ENCODE measurements at places on chromosomes 1 and 21.

- no peak for DNase-seq
Measured at GRCh38 chr1:82614090-82614489, 813.4 kb downstream of the ADGRL2 start.

- DNase-seq, result no peak
Measured at GRCh38 chr21:45293220-45293725, 5.6 kb upstream of the POFUT2 start.

- DNase-seq, result no peak
Measured at GRCh38 chr1:69485616-69486015, 82.1 kb upstream of the LRRC7 start.

DNA sequence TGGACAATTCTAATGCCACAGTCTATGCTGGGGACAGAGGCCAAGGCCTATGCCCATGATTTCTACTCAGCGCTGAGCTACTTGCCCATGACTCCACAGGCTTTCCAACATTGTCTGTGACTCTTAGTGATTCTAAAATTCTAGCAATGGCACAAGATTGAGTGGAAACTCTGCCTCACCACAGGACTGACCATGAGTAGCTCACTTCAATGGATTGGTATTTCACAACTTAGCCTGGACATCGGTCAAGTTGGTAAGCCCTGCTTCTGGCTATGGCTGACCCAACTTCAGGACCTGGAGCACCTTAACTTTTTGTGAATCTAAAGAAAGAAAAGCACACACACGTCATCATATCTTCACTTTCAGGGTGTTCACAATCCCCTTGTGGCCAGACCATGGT, 255.1 kb downstream of the SDCCAG8 start:
- DNase-seq, result no peak

GRCh38 chr1:64743954-64744491, 852 bp upstream of the RAVER2 start:
- DNase-seq, result no peak

DNA sequence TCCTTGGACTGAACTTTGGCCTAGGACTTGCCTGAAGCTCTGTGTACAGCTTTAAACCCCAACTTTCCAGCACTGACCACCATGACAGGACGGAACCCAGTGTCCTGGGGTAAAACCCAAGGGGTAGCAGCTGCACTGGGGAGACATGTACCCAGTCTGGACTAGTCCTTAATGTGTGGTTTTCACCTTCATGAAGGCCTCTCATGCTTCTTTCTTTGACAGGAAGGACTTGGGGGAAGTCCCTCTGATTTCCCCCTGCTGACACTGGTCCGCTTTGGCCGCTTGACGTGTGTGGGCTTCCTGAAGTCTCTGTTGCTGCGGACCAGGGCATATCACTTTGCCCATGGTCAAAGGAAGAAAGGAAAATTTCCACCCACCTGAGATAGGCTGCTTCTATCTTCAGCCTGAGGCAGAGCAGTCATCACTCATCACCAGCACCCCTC, 66.3 kb upstream of the PRDX6 start:
- DNase-seq, result no peak

DNA sequence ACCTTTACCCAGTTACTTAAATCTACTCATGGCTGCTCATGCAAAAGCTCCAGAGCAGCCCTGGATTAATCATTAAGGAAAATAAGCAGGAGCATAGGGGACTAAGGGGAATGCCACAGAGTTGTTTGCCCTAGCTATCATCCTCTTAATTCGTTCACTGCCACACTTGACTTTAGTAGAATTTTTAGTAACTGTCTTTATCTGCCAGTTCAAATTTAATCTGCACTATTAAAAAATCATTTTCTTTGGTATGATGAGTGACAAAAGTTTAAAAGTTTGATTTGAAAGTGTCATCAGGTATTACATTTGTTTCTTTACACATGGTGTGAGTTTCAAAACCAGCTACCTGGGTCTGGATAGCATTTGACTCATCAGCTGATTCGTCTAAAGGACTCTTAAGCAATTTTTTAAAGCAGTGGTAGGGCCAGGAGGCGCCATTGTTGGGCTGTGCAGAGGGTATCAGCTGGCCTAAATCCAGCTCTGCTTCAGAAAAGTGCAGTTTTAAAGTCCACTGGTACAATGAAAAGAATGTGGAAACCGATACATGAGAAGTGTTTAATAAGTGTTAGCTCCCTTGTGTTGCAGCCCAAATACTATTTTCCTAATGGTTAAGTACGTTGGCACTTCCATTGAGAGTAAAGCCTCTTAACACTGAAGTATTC, 69.9 kb upstream of the DR1 start:
- DNase-seq, result no peak

GRCh38 chr1:36807262-36807661, 227.1 kb downstream of the GRIK3 start:
- DNase-seq, result no peak

GRCh38 chr21:40054403-40054802, 187.2 kb downstream of the PCP4 start:
- no peak for DNase-seq

DNA sequence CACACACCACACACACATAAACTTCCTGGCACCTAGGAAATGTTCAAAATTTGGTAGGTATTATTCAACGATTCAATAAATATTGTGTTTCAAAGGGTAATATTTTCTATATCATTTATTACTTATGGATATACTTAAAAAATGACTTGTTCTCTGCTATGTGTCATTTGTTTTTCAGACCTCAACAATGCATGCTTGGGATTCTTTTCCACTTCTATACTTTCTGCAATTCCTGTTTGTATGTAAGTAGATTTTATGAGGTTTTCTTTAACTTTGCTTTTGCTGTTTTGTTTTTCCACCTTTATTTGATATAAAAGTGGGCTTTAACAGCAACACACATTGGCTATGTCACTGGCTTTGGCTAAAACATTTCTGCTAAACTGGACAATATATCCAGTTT, 3.5 kb downstream of the CEP170 start:
- no peak for DNase-seq

DNA sequence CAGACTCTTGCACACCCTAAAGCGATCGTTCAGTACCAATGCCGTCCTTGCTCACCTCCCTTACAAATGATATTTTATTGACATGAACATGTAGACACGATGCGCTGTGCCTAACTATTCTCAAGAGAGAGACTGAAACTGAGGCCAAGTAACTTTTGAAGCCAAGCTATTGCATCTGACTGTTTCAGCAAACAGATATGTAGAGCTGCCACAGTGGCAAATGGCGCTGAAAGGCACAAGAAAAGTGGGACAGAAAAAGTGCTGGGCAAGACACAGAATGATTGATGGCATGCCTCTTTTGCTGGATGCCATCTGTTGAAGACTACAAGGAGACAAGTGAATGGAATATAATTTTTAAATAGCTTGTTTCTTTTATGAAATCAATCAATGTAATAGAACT, 1157.2 kb upstream of the ADGRL4 start:
- no peak for DNase-seq

DNA sequence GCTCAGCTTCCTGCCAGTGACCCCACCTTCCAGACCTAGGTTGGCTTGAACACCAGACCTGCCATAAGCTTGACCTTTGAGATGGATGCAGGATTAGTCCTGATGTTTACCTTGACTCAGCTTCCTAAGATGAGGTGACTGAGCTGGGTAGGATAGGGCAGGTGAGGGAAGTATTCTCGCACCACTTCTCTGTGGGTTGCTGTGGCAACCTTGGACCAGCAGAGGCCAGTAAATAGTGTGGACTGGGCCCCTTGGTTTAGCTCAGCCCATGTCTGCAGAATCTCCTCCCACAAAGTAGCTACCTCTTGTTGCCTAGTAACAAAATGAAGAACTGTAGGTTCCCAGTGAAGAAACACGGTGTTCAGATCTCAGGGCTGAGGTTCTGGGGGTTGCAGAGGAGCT, 8.4 kb downstream of the RPS6KA1 start:
- DNase-seq, result peak; percentile 21

GRCh38 chr1:7783178-7783711, 846 bp upstream of the PER3 start:
- DNase-seq, result no peak

DNA sequence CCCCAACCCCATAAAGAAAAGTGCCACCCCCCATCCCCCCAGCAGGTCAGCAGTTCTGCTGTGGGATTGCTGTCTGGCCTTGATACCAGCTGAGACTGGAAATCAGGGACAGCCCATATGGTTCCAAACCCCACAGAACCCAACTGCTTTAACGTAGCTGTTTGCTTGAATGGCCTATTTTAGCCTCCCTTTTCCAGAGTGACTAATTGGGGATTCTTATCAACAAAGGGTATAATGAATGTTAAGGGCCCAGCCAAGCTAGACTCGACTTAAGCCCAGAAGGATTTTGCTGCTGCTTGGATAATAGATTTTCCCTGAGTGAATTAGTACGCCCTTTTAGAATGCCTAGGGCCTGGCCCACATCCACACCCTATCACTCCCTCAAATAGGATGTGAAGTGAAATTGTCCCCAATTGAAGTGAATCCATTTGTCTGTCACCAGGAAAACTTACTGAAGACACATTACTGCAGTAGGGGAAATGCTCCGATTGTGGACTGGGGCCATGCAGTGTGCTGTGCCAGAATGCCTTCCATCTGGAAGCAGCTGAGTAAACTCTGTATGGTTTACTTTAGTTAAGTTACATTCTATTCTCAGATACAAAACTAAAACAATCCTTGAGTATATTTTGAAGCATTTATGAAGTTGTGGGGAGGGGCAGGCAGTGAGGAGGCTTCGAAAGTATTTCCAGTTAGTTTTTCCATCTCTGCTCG, 156.9 kb downstream of the DHRS3 start:
- peak; percentile 76 for DNase-seq

DNA sequence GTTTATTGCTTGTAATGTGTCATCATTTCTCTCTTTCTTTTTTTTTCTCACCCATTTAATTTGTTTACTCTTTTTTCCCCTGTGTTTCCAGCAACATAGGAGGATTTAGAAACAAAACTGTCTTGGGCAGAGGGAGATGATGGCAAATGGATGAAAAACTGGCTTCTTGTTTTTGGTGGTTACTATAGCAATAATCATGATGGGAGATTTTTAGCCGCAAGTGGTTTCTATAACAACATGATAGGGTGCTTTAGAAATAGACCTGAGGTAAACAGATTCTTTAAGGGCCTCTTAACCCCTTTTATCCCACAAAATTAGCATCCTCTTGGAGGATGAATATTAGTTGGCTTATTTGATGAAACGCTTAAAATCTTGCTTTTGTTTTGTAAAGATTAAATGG, 51.6 kb downstream of the CRB1 start:
- no peak for DNase-seq

DNA sequence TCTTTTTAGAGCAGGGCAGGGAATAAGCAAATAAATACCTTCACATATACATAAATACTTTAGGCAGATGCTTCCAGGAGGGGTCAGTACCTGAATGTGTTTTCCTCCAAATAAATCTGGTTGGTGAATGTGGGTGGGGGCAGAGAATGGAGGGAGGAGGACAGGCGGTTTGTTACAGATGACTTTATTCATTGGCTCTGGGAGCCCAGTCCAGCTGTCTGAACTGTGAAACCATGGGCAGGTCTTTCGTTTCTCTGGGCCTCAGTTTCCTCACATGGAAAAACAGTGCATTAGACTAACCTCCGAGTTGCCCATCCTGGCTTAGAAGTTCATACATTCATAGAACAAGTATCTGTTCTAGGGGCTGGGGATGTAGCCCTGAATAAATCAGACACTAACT, 124.6 kb downstream of the IER5 start:
- no peak for DNase-seq

Data from fibroblast of skin of scalp (primary cell).